ENCODE measurements at places on chromosomes 1 and 21.

DNA sequence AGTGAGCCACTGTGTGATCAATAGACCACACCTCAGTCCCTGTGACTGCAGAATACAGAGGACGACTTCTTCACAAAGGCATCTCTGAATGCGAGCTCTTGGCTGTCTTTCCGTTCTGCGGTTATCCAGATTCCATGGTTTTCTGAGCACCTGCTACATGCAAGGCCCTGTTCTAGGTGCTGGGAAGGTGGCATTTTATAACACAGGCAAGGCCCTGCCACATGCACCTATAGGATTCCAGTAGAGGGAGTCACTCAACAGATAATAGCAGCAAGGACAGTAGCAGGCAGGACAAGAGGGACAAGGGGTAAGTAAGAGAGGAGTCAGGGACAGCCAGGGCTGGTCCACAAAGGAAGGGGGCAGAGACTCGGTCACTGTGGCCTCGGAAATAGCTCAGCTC is 9.0 kb downstream of the URB1 start:
- no peak for DNase-seq

DNA sequence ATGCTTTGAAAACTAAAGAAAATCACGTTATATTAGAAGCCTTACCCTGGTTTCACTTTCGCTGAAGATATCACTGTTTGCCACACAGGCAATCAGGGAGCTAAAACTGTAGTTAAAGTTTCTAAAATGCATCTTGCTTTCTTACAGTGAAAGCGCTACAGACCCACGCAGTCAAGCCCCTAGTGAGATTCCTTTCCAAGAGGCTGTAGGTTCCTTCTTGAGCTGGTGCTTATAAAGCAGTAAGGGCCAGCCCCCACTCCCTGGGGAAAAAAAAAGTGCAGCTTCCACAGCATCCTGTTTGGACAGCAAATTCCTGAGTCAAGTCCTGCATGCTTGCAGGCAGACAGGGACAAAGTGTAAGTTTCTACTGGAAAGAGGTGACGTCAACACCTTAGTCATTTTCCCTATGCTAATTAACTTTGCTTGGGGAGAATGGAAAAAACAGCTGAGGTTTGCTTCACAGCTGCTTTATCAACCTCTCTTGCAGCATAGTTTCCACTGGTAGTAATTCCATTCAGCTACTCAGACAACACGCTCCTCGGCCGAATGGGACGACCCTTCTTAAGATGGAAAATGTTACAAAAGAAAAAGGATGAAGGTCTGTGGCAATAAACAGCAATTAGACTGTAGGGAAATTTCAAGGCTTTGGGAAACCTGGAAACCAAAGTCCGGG is 14.7 kb upstream of the KCNE1 start:
- no peak for DNase-seq

GRCh38 chr1:8523666-8524206 is 205.8 kb downstream of the SLC45A1 start:
- DNase-seq: no peak

DNA sequence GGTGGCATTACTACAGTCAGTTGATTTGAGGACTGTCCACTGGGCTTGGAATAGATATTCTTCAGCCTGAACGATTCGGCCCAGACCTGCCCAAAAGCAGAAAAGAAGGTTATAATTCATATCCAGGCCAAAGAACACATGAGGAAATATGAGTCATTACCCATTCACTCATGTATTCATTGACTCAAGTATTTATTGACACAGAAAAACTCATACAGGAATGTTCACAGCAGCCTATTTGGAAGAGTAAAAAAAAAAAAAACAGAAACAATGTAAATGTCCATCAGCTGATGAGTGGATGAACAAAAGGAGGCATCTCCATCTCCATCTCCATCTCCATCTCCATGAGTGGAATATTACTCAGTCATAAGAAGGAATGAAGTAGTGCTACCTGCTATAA is 15.9 kb downstream of the ZMYND12 start:
- DNase-seq: no peak

DNA sequence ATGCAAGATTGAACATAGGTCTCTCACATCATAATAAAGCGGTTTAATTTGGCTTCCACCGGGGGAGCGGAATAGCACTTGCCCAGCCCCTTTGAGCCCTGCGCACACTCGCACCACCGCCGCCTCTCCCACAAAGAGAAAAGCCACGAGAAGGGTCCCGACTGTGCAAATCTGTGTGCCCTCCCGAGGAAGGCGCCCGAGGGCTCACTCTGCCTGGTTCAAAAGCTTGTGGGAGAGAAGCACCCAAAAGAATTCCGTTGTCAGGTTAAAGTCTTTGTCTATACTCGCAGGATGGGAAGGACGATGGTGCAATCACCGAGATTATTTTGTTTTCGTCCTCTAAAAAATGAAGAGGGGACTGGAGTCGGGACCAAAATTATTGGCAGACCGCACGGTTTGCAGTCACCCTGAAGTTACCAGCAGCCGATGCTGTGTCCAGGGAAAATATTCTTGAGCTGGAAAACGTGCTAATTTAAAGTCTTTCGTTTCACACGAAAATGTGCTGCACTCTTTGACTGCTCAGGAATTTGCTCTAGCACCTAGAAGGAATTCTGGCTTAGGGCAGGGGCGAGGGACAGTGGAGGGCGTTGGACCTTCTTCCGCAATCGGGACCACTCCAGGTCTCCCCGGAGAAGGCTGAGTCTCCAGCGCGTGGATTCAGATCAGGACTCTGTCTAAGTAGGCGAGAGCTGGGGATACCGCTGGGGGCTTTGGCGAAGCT is 6.6 kb upstream of the SIM2 start:
- DNase-seq: no peak

DNA sequence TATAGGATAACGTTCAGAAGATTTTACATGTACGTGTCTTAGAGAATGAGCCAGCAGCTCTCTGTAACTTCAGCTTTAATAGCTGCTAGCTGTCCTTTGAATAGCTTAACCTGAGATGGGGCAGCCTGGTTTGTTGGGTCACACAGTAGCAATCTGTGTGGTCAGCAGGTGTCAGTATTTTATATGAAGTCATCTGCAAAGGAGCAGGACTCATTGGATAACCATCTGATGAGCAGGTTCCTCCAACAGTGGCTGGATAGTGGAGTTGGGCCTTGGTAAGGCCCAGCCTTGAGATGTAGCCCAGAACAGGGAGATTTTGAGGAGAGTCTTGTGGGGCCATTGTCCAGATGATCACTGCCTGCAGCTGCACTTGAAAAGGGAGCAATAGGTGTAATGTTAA is 6.4 kb downstream of the GSTM5 start:
- DNase-seq: no peak

DNA sequence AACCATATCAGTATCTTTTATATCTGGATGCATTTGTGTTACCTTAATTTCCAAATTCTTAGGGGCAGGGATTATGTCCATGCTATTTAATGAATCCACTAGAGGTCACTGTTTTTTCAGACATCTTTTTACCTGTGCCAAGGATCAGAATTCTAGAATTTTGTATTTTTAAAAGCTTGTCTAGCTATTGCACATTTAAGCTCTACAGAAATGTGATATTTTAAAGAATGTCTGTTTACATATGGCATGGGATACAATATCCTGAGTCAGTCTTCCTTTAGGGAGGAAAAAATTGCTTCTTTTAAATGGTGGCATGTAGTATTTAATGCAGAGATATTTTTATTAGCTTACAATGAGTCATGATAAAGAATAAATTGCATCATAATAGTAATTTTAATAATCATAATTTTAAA is 11.3 kb downstream of the RPAP2 start:
- no peak for DNase-seq

GRCh38 chr1:41484402-41485241 is at the start of gene EDN2:
EDN2 (minus strand) TSS chr1:41484683; CDS start chr1:41484601, 82 bp downstream.
- DNase-seq: no peak

GRCh38 chr1:37234941-37235418 is 200.7 kb upstream of the GRIK3 start:
- DNase-seq: no peak

- no peak for DNase-seq
Observed at GRCh38 chr1:47677241-47677940, 239.5 kb downstream of the FOXD2 start.

GRCh38 chr1:36128126-36128904 is 3.3 kb upstream of the COL8A2 start:
- DNase-seq: no peak

GRCh38 chr1:115640384-115640783 is 1.4 kb upstream of the VANGL1 start:
- no peak for DNase-seq

- DNase-seq: no peak
Observed at GRCh38 chr1:111463029-111463683, 10.6 kb upstream of the C1orf162 start.

DNA sequence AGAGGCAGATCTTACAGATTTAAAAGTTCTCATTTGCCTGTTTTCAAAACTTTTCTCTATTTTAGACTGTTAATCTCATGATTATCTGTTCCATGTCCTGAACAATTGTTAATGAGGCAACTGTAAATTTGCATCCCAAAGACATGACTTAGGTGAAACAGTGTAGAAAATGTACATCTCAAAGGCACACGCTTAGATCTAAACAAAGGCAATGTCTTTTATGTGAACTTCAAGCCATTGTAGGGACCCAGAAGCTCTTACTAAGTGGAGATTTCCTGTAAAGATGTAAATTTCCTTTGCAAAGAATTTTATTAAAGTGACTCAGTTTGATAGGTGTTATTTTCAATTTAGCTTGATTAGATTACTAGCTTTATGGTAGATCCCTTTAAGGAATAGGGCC is 125.2 kb upstream of the F3 start:
- no peak for DNase-seq

DNA sequence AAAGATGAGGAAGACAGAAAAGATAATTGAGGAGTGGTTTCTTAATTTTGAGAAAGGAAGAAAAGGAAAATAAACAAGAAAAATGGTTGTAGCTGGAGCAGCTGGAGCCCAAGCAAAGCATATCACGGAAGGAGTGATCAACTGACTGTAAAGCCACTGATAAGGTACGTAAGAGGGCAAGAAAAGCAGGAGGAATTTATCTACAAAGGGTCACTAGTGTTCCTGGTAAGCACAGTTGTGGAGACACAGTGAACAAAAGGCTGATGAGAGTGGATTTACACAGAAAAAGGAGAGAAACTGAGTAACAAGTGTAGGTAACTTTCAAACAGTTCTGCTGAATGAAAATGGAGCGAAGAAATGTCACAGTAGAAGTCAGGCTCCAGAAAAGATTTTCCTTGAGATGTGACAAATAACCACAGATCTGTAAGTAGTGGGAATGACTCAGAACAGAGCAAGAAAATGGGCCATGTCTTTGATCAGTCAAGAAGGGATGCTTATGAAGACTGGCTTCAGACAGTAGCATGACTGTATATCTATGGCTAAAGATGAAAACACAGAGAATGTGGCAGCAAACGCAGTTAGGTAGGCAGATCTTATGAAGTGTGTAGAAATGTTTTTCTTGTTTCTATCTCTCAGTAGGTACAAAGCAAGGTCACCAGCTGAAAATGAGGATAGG is 45.6 kb upstream of the RBM34 start:
- DNase-seq: no peak

GRCh38 chr1:171256940-171257606 is 8.8 kb downstream of the FMO1 start:
- DNase-seq: no peak

DNA sequence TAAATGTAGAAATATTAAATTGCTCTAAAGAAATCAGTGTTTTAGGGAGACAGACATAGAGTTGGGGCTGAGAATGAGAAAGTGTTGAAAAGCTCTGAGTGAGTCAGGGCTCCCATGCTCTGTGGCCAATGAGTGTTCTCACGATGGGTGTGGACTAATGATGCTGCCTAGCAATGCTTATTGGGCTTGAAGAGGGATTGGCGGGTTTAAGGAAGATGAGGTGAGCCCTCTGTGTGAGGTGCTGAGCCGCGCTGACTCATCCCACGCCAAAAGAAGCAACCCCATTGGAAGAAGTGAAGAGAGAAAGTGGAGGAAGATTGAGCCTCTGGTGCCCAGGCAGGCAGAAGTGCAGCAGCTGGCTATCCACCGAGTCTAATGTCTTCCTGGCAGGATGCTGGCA is 65.1 kb upstream of the DPT start:
- no peak for DNase-seq

GRCh38 chr1:223031733-223032601 is 111.1 kb downstream of the TLR5 start:
- DNase-seq: no peak

- DNase-seq: no peak
Observed at GRCh38 chr1:198935306-198935921, 296.6 kb downstream of the PTPRC start.

DNA sequence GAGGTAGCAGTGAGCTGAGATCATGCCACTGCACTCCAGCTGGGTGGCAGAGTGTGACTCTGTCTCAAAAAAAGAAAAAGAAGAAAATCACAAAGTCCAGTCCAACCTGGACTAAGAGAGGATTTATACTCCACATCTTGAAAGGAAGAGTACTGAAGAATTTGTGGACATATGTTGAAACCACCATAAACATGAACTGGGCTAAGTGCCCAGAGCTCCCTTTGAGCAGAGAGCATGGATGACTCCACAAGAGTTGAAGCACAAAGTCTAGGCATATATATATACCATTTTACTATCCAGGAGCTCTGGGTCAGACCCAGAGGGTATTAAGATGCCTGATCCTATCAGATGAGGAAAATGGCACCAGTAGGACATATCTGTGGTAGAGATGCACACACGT is 86.6 kb downstream of the OMA1 start:
- no peak for DNase-seq

DNA sequence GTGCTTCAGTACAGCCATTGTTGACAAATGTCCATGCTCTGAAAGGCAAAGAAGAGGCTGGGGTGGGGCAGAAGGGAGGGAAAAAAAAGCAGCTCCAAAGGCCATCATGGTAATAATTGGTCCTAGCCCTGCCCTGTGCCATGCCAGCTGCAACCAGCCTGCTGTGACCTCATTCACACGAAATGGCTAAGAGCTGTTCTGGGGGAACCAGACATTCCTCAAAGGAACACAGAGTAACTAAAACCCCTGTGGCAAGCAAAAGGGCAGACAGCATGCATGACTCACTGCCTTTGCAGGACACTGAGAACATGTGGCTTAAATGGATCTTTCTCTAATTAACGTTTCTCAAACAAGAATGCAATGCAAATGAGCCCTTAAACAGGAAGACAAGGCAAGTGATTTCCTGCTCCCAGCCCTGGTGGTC is 42.3 kb downstream of the STYXL2 start:
- no peak for DNase-seq

DNA sequence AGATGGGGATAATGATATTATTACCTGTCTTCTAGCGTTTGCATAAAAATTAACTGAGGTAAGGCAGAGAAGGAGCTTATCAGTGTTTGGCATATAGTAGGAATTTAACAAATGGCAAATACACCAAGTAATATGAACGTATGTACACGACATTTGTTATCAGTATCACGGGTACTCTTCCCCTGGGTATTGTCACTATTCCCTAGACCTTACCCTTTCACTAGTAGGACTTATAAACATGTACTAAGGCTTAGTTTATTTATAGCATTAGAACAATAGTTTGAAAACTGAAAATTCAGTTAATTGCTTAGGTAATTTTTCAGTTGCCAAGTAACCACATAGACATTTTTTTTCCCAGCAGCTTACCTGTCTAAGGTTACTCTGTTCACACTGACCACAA is 187.0 kb downstream of the KCTD3 start:
- no peak for DNase-seq

Measured in GM12891 (cell line).